ENCODE measurements at places on chromosomes 1 and 21.

DNA sequence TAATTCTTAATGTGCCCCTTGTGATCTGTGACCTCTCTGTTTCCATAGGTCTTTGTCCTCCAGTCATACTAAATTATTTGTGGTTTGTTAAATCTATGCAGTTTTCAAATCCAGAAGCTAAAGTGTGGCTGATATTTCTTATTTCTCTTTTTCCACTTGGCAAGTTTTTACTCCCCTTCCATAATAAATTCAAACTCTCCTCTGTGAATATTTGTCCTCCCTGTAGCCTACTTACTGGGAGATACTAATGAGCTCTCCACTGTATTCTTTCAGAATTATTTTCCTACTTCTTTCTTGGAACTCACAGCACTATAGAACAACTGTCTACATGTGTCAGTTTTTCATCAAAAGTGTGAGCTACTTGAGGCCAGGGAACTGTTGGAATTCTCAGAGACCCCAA, 430.8 kb upstream of the PTBP2 start:
- DNase-seq = no peak

GRCh38 chr1:90591970-90592356, 125.1 kb downstream of the BARHL2 start:
- DNase-seq = no peak

DNA sequence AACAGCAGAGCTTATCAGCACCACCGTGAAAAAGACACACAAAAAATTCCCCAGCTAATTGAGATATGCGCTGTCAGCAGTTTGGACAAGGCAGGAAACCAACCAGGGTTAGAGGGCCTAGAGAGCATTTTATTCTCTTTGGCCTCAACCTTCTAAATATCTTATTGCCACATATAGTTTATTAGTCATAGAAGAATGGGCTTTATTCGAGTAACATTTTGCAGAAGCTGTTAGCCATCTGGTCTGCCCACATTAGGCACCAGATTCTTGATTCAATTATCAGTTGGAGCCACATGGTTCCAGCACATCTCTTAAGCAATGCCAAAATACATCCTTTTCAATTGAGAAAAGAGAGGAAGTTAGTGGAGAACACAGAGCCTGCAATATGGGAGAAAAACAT, 109.9 kb upstream of the CXADR start:
- DNase-seq = no peak

DNA sequence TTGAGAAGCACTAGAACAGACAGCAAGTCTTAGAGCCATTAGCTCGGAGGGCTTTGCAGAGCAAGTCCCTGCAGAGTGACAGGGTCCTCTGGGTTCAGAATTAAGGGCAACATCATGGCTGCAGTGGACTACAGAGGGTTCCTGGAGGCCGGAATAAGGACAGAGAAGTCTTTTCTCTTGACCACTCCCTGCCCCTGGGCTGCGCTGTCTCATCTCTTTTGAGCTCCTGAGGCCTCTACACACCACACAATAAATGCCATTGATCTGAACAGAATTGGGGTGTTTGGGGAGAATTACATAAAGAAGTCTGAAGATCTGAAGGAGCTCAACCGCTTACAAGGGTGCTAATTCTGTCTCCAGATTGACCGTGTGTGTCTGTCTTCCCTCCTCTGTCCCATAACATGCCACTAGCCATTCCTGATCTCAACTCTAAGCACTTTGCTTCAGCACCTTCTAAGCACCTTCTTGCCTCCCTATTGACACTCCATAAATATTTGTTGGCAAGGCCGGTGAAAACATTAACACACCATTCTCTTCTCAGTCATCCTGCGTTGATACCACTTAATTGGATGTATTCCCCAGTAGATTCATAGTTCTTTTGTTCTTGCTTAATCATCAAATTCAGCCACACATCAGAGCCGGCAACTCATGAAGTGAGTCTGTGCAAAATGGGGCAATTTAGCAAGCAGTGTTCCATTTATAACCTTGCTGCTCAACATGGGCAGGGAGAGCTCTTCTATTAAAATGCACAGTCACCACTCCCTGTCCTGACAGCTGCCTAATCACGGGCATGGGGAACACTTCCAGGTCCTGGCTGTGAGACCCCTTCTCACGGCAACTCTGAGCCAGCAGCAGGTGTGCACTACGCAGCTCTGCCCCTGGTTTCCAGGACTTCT, 49.7 kb downstream of the NMNAT2 start:
- no peak for DNase-seq

DNA sequence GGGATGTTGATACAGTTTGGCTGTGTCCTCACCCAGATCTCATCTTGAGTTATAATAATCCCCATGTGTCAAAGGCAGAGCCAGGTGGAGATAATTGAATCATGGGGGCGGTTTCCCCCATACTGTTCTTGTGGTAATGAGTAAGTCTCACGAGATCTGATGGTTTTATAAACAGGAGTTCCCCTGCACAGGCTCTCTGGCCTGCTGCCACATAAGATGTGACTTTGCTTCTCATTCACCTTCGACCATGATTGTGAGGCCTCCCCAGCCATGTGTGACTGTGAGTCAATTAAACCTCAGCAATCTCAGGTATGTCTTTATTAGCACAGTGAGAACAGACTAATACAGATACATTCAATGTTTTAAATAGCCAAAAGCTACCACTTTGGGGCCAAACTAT, 41.1 kb downstream of the SLC35F3 start:
- DNase-seq = no peak

DNA sequence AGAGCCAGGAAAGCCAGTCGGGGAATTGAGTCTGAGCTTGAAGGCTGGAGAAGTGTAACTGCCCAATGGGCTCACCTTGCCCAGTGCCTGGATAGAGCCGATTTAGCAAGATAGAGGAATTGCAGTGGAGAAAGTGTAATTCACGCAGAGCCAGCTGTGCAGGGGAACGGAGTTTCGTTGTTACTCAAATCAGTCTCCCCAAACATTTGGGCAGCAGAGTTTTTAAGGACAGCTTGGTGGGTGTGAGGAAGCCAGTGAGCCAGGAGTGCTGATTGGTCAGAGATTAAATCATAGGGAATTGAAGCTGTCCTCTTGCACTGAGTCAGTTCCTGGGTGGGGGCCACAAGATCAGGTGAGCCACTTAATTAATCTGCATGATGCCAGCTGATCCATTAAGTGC, 28.4 kb upstream of the NLRP3 start:
- no peak for DNase-seq

GRCh38 chr1:157112186-157112867, 12.7 kb upstream of the ETV3L start:
- peak; percentile 48 for DNase-seq

- DNase-seq = no peak
These were observed 61.8 kb upstream of the PTGFRN start for GRCh38 chr1:116847688-116848531.

GRCh38 chr1:243848165-243848857, 1.7 kb downstream of the AKT3 start:
- no peak for DNase-seq

Data from islet precursor cell (in vitro differentiated cells).